ENCODE measurements at places on chromosomes 3 and 15. TPM values are rescaled to one million over a fixed set of nuclear protein-coding genes. Genes with fewer than 3 reads are reported as not detected.

UCN2 gene
- not detected for total RNA-seq

- no peaks in the 10 kb centered on the region for H3K4me1 ChIP-seq
- H3K27ac ChIP-seq = no peak overlapping the region
- H3K27me3 ChIP-seq = no peaks in the 10 kb centered on the region
- H3K36me3 ChIP-seq = no peaks in the 10 kb centered on the region
Measured at GRCh38 chr3:39978308-39978707, 168.9 kb downstream of the MYRIP start.

DNA sequence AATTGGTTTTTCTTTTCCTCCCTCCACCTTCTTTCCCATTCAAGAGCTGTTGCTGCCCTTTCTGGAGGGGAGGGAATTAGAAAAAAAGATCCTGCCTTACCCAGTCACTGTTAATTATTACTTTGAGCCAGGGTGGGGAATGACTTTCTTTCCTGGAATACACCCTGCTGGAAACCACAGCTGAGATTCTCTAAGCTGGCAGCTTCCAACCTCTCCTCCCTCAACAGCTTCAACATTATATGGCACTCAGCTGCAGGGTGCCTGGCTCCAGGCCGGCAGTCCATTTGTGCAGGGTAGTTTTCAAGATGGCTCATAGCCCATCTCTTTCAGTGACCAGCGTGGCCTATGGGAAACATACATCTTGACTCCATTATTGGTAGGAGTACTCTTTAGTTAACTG, 105.8 kb downstream of the UBE3A start:
- no peak for DNase-seq
- no peak overlapping the region for H3K27ac ChIP-seq
- H3K4me3 ChIP-seq = no peak overlapping the region
- no peaks in the 10 kb centered on the region for H3K36me3 ChIP-seq
- no peaks in the 10 kb centered on the region for H3K4me1 ChIP-seq

DNA sequence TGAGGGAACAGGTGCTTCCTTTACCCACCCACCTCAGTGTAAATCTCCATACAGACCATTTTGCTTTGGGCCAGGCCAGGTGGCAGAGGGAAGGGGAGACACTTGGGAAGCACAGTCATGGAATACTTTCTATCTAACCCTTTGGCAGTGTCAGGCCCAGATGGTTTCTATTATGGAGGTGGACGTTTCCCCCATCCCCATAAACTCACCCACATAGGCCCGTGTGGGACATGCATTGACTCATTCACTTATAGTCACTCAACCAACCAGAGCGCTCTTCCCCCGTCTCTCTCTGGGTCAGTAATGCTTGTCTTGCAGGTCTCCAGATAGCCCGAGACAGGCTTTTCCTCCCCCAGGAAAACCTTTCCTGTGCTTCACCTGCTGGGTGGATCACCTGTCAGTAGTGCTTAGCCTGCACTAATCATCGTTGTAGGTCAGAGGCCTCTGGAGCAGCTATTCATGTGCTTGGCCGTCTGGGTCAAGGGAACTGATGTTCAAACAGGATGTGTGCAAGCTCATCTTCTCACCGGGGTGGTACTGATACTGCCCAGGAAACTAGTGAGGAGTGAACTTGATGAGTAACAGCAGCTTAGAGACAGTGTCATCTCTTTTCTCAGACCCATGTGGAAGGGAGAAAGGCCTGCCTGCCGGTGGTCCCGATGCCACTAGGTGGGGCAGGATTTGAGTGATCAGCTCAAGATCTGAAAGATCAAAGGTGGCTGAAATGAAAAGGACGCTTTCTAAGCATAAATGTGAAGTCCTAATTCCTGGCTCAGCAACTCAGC, 67.1 kb downstream of the CEMIP start:
- no peak overlapping the region for H3K4me3 ChIP-seq
- no peak overlapping the region for H3K27ac ChIP-seq
- H3K27me3 ChIP-seq = no peaks in the 10 kb centered on the region
- no peak for DNase-seq
- no peaks in the 10 kb centered on the region for H3K4me1 ChIP-seq

DNA sequence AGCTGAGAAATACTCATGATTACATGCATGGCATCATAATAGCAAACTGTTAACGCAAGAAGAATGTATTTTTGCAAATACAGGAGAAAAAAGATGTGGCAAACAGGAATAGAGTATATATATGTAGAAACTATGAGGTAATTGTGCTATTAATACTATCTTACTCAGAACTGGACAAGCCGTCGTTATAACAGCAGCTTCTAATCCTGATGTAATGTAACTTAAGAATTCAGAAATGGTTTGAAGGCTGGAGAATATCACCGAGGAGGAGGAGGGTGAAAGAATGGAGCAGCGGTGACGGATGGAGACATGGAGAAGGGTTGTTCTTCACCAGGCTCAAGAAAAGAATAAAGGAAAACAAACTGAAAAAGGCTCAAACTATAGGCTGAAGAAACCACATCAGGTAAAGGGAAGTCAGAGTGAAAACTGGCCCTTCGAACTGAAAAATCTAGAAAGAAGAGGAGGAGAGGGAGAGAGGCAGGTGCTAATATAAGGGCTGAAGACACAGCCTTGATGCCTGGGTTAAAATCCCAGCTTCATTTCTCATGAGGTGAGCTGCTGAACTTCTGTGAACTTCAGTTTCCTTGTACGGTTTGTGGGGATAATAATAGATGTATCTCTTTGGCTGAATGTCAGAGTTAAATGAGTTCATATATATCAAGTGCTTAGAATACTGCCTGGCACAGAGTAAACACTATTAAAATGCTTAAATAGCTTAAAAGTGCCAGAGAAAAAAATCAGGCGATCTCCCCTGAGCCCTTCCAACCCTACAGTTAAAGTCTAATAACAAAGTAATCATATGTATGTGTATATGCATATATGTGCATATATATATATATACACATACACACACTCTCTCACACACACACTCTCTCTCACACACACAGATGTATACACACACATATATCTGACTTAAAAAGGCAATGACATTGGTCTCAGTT, 43.9 kb downstream of the GOLIM4 start:
- DNase-seq = no peak
- H3K4me3 ChIP-seq = no peak overlapping the region
- H3K36me3 ChIP-seq = no peaks in the 10 kb centered on the region

All from colonic mucosa (tissue), 4 donors.